ENCODE measurements at places on chromosomes 5 and 9. TPM values are rescaled to one million over a fixed set of nuclear protein-coding genes. Genes with fewer than 3 reads are reported as not detected.
A peak's percentile ranks its signal among the peaks of the same experiment; 100 is the strongest.

GRCh38 chr5:95841914-95842812 lies 19.6 kb upstream of the GLRX start:
- DNase-seq, result no peak

DNA sequence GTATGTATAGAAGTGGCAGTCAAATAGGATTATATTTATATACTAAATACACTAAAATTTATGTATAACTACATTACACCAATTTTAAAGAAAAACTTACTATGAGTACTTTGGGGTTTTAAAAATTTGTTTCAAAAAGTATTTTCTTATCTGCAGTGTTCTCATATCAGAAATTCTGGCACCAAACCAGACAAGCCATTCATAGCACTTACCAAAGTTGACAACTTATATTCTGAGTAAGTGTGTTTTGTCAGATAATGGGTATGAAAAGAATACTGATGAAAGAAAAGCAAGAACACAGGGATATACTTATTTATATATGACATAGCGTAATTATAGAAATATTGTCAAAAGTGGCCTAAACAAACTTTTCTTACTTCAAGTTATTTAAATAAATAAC lies 67.5 kb downstream of the SPEF2 start:
- no peak for DNase-seq

- DNase-seq, result no peak
Measured at GRCh38 chr5:167296066-167296465, 995.4 kb upstream of the WWC1 start.

DNA sequence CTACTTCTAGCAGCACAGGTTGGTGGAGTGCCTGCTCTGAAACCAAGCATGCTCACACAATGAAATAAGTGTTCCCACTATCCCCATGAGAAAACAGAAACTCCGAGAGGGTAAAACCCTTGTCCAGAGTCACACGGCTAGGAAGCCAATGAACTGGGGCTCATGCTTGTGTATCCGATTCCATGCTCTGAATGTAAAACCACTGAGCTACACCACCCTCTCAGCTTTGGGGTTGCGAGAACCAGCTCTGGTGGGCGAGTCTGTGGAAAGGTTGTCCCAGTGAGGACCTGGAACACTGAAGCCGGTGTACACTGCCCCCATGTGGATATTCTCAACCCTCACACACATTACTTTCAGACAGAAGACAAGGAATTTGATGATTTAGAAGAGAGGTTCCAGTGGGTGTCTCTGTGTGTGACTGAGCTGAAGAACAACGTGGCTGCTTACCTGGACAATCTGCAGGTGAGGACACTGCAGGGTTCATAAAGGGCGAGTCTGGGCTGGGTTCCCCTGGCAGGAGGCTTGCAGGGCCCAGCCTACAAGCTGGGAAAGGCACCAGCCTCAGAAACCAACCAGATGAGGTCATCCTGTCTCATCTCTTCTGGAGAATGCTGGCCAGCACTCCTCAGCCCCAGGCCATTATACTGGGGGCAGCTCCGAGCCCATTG lies 37.4 kb downstream of the ARHGEF37 start:
- DNase-seq, result peak; percentile 98

- no peak for DNase-seq
Measured at GRCh38 chr9:133876144-133876543, 116.0 kb downstream of the VAV2 start.

- DNase-seq, result no peak
Measured at GRCh38 chr9:110288503-110288902, 32.2 kb upstream of the TXN start.

DNA sequence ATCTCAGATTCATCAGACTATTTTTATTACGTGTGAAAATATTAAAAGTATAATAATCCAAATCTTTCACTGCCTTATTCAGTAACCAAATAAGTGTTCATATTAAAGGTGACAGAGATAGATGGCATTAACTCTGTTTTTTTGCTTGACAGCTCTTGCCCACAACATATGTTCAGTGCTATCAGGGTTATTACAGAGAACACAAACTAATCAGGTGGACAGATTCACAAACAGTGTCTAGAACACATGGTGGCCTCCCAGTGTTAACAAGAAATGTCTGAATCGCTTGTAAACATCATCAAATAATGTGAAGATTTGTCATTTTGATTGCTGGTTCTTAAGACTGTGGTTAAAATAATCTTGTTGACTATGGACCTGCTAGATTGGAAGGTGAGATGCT lies 609.1 kb upstream of the GRAMD2B start:
- no peak for DNase-seq

- no peak for DNase-seq
Measured at GRCh38 chr5:42518595-42519221, 95.5 kb downstream of the GHR start.

GRCh38 chr5:173902743-173903142 lies 14.6 kb downstream of the CPEB4 start:
- no peak for DNase-seq

DNA sequence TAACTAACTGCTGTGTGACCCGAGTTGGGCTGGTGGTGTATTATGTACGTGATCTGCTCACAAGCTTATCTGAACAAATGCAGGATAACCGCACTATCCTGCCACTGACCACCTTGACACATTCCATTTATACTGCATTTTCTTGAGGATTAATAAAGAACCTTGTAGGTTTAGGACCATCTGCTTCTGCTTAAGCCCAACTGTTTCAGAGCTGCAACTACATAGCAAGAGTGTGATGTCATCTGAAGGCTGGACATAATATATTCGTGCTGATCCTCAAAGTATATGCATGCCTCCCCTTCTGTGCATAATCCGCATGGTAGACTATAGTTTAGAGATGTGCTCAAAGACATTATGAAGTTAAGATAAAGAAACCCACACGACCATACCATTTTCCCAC lies 435.9 kb downstream of the BNC2 start:
- DNase-seq, result no peak

GRCh38 chr9:129783516-129784361 lies 19.2 kb upstream of the TOR1B start:
- DNase-seq, result peak; percentile 37

DNA sequence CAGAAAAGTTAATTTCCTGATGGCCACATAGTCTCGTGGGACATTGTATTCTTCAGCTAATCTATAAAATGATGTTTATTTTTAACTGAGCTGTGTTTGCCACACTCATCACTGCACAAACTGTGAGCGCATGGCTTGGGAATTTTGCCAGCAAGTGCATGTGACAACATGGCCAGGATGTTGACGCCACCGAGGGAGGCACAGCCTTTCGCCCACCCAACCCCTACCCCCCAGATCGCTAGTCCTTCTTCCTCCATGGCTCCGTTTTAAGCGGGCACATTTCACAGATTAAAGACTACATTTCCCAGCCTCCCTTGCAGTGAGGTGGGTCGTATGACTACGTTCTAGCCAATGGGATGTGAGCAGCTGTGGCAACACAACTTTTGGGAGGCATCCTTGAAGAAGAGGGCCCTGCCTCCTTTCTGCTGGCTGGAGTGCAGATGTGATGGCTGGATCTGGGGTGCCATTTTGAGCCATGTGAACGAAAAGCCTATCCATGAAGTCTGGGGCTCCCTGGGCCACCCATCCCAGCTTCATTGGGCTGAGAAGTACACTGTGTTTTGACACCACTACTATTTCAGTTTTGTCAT lies 7.9 kb downstream of the NRARP start:
- no peak for DNase-seq

DNA sequence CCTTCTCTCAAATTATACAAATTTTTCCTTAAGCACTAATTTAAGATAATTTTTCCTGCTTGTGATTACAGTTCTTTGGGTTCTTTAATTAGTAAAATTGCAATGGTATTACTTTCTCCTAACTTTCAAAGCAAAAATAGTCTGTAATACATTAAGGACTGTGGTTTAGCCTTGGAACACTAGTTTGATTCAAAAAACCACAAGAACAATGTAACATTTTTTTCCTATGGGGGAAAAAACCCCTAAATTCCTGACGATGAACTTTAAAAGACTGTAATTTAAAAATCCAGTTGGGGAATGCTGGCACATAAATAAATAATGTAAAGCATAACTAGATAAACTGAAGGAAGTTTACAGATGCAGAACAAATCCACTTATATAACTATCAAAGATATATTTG lies 65.3 kb downstream of the CDC14B start:
- DNase-seq, result no peak

DNA sequence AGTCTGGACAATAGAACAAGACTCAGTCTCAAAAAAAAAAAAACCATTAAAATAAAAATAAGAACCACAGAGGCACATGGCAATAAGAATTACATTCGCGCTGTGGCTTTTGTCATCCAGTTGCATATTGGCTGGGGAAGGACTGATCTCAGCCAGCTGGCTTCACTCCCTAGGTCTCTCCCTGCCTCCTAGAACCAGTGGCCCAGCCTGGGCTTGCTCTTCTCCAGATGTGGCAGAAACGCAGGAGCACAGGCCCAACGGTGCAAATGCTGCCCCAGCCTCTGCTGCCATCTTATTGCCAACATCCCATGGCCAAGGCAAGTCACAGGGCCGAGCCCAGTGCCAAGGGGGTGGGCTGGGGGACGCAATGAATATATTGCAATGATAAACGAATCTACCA lies 37.0 kb downstream of the NKX2-5 start:
- no peak for DNase-seq

- no peak for DNase-seq
Measured at GRCh38 chr5:39411985-39412384, 12.8 kb downstream of the DAB2 start.

DNA sequence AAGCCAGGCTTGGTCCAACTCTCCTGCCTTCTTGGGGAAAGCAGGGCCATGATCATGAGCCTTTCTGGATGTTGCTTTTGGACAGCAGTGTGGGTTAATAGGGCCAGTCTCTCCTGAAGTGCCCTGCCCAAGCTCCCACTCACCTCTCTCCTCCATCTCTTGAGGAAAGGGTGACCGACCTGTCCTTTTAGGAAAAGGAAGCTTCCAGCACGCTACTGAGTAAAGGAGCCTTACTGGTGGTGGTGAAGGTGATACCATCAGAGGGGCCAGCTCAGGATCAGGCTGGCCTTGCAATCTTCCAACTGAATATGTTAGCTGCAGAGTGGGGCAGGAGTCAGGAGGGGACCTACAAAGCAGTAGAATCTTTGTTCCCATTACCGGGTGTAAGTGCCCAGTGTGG lies 2.2 kb upstream of the RGS3 start:
- no peak for DNase-seq

DNA sequence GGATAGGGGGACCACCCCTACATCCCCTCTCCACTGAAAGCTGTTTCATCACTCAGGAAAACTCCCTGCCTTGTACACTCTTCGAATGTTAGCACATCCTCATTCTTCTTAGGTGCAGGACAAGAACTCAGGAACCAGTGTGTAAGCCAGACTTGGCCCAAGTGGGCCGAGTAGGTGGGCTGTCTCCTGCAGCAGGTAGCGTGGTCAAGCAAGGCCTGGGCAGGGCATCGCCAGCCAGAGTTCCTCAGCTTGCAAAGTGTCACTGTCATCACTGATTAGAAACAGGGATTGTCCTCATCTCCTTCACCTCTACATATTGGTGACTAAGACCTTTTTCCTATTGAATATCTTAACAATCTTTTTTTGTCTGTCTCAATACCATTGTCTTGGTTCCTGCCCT lies 22.3 kb downstream of the SMIM15 start:
- no peak for DNase-seq

DNA sequence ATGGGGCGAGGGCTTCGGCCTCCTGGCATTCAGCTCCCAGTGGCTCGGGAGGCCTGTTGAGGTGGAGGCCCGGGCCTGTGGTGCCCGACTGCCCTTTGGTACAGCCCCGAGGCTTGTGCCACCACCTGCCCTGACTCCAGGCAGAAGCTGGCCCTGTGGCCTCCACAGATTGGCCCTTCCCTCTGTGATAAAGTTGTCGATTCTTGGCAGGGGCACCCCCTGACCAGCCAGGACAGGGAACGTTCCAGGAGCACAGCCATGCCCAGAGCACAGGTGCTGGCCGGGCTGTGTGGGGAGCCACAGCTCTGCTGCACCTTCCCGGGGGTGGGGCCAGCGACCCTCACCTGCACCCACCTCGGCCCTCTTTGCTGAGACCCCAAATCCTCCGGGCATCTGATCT lies 32.7 kb downstream of the SLC6A18 start:
- DNase-seq, result no peak

GRCh38 chr5:165425594-165425993 lies 1920.2 kb downstream of the MAT2B start:
- DNase-seq, result no peak

- no peak for DNase-seq
Measured at GRCh38 chr5:93591323-93591945, 8.4 kb downstream of the NR2F1 start.

ZNF367 gene
- 11.7 TPM for total RNA-seq

CER1 gene
- total RNA-seq, result not detected

TRIP13 gene
- 58.3 TPM for total RNA-seq

ACTBL2 gene
- 0.04 TPM for total RNA-seq

EPB41L4B gene
- total RNA-seq, result 6.5 TPM

IFNK gene
- 72.0 TPM for total RNA-seq

SAPCD2 gene
- total RNA-seq, result 5.2 TPM

RFESD gene
- total RNA-seq, result 2.4 TPM

VCAN gene
- 2.6 TPM for total RNA-seq
